ENCODE measurements at places on chromosomes 2 and 18.

DNA sequence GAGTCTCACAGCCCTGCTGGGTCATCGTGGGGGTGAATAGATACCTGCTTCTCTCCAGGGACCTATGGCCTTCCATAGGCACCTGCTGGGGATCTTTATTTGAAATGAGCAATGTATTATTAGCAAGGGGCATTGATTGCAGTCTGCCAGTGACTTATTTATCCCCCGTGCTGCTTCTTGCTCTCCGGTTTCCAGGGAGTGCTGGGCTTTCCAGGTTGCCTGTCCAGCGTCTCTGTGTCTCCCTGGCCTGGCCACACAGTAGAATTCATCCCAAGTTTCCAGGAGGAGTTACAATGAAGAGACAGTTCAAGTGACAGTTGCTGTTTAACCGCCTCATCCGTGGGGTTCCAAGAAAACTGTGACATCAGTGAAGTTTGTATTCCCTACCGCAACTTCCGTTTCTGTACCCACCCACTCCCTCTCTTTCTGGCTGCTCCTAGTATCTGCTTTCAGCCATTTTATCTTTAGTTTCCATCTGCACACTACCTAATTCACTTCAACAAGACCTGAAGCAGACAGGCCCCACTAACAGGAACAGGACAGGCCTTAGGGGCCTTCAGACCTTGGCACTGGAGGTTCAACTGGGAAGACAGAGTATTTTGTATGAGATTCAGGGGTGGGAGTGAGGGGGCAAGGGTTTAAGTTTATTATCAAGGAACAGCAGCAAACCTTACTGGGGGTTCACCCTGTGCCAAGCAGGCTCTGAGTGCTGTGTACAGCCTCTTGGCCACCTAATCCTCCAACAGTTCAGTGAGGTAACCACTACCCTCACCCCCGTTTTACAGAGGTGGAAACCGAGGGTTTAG is 134.8 kb downstream of the PRKCE start:
- no peak for DNase-seq

- no peak for DNase-seq
Observed at GRCh38 chr2:133090358-133090757, 420.4 kb upstream of the LYPD1 start.

- DNase-seq: no peak
Observed at GRCh38 chr18:9925369-9925768, 11.6 kb downstream of the VAPA start.

GRCh38 chr2:23622966-23623675 is 238.1 kb downstream of the KLHL29 start:
- DNase-seq: no peak

GRCh38 chr2:217048730-217049129 is 188.9 kb upstream of the TNP1 start:
- no peak for DNase-seq
